ENCODE measurements at places on chromosomes 11 and 22. TPM values are rescaled to one million over a fixed set of nuclear protein-coding genes. Genes with fewer than 3 reads are reported as not detected.

DNA sequence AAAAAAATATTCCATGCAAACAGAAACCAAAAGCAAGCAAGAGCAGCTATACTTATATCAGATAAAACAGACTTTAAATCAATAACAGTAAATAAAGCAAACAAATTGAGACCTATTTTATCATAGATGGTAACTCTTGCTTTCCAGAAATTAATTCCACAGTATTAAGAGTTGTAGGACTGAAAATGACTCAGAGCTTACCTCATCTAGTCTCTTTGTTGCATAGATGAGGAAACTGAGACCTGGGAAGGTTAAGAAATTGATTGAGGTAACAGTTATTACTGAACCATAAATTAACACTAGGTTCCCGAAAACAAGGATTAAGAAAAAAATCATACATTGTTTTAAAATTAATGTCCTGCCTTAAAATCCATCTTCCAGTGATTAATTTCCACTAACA lies 123.8 kb downstream of the PLEKHA7 start:
- DNase-seq: peak; percentile 26

DNA sequence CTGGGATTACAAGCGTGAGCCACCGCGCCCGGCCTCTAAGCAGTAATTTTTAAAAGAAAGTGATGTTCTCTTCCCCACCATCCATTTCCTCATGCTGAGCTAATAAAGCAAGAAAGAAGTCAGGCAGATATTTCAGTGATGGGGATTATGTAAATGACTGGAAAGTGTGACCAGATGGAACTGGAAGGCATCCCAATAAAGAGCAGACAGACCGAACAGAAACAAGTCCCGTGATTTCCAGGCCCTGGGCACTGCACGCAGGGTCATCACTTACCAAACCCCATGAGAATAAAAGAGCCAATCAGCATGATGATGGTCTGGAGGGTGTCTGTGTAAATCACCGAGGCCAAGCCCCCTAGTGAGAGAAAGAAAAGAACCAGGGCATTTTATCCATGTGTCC lies 18.2 kb downstream of the SLC5A4 start:
- DNase-seq: no peak

GRCh38 chr11:42034826-42035225 lies 575.4 kb upstream of the LRRC4C start:
- no peak for DNase-seq

Gene GSC2
- not detected for total RNA-seq

GRCh38 chr22:19841641-19842392 lies 12.9 kb downstream of the GNB1L start:
- no peak for DNase-seq

- no peak for DNase-seq
These were observed 11.9 kb upstream of the PRRG4 start for GRCh38 chr11:32817852-32818183.

- peak; percentile 15 for DNase-seq
These were observed 52.2 kb downstream of the GAB2 start for GRCh38 chr11:78365381-78365792.

Gene ZNF195
- 22.9 TPM for total RNA-seq

Gene MS4A14
- not detected for total RNA-seq

Gene APOA1
- not detected for total RNA-seq

- peak; percentile 93 for DNase-seq
These were observed 72.5 kb downstream of the MICAL2 start for GRCh38 chr11:12182676-12183541.

DNA sequence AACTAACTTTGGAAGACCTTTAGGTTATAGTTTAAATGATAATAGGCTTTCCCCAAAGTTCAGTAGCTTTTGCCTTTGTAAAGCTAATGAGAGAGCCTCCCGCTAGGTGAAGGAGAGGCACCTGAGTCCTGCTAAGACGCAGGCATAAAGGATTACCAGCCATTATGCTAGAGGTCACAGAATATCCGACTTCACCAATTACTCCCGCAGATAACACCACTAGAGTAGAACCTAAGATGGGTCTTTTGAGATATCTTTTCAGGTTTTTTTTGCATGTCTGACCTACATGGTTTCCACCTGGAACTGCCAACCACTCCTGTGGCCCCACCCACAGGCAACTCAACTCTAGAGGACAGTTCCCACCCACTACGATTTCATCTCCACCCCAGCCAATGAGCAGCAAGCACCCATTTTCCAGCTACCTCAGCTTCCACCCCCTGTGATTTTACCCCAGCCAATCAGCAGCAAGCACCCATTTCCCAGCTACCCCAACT lies 314.3 kb downstream of the BRD1 start:
- DNase-seq: no peak

GRCh38 chr11:16382638-16383380 lies 26.5 kb upstream of the SOX6 start:
- DNase-seq: no peak

Gene OR8K5
- total RNA-seq: not detected

Gene TRIM66
- 5.4 TPM for total RNA-seq

GRCh38 chr11:43905813-43906241 lies 25.2 kb downstream of the ALKBH3 start:
- DNase-seq: no peak
